ENCODE measurements at places on chromosomes 6 and 20.

DNA sequence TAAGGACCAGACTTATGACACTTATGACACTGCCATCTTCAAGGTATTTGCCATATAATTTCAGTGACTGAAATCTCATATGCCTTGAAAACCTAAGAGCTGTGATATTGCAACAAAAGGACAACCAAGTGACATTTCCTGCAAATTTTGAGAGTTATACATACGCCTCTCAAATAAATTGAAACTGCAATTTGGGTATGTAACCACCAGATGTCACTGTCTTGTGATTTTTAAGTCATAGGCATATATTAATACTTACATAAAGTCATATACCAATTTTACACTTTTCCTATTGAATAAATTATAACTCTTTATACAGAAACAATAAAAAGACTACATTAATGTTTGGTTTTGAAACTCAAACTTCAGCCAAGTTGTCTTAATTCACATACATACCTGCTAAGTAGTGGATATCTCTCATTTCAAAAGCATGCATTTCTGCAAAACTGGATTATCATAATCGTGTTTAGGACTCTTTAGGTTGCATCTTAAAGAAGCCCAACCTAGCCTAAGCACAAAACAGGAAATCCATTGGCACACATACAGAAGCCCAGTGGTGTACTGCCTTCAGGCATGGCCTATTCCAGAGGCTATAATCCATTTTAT is 180.2 kb downstream of the PACRG start:
- DNase-seq, result no peak

- DNase-seq, result no peak
Measured at GRCh38 chr20:33848391-33848790, 37.2 kb downstream of the CHMP4B start.

- DNase-seq, result peak; percentile 65
Measured at GRCh38 chr6:149934249-149935156, 7.3 kb upstream of the ULBP2 start.

- no peak for DNase-seq
Measured at GRCh38 chr20:51500311-51500710, 42.2 kb downstream of the NFATC2 start.

Measured in muscle of back (tissue), 13 donors.